ENCODE measurements at places on chromosomes 13 and 19.

DNA sequence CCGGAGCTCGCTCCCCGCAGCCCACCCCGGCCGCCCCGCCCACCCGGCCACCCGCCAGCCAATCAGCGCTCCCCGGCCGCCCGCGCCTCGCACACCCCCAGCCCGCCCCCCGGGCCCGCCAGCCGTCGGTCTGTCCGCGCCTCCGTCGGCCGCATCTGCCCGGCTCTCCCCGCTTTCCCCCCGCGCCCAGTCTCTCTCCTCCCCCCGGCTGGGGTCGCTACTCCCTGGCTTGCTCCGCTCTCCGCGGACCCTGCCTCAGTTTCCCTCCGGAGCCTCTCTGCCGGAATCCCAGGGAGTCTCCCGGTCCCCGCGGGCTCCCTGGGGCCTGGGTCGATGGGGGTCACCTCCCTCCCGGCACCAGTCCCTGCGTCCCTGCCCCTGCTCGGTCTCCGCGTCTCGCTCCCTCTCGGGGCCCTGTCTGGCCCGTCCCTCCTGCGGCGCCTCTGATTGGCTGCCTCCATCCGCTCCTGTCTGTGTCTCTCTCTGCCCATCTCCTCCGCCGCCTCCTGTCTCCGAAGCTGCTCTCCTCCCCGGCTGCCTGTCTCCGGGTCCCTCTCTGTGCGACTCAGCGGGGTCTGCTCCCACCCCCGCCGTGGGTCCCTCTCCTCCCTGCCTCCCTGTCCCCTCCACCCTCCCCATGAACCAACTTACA lies 484 bp downstream of the IL11 start:
- peak; percentile 96 for DNase-seq

DNA sequence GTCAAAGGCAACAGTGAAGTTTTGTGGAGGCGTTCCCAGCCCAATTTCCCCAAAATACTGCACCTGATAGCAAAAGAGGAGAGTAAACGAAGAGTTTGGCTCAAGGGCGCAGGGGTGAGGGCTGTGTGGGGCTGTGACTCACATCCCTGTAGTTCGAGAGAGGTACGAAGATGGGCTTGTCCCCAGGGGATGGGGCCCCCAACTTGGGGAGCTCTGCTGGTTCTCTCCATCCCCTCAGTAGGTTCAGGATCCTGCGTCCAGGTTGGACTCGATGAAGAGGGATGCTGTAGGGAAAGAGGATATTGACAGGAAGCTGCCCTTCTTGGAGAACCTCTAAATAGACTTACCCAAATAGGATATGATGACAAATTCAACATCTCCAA lies 3.4 kb downstream of the NAPSA start:
- no peak for DNase-seq

DNA sequence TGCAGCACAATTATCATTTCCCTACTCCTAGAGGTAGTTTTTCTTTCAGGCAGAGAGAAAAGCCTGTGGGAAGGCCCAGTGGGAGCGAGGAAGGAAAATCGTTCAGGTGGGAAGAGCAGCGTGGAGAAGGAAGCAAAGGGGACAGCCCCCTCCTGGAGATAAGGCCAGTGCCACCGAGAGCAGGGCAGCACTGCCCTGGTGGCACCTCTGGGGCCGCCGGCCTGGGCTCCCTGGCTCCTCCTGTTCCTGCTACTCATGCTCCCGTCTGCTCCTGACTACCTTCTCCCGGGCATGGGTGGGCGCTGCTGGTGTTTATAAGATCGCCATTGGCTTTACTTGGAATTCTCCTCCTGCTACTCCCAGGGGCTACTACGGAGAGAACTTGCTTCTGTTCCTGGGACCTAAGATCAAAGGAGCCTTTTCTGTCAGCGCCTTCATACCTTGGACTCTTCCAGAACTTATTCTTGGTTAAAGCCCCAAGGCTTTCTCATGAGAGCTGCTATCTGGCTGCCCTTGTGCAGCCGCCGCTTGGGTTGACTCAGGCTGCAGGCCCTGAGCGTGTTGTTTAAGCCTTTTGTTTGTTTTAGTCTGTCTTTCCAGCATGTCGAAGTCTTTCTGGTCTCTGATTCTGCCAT lies 3.7 kb upstream of the FLT1 start:
- DNase-seq, result no peak

- no peak for DNase-seq
Measured at GRCh38 chr13:23637829-23638228, 67.6 kb downstream of the TNFRSF19 start.

GRCh38 chr19:29530540-29531457 lies 5.0 kb downstream of the VSTM2B start:
- DNase-seq, result no peak

DNA sequence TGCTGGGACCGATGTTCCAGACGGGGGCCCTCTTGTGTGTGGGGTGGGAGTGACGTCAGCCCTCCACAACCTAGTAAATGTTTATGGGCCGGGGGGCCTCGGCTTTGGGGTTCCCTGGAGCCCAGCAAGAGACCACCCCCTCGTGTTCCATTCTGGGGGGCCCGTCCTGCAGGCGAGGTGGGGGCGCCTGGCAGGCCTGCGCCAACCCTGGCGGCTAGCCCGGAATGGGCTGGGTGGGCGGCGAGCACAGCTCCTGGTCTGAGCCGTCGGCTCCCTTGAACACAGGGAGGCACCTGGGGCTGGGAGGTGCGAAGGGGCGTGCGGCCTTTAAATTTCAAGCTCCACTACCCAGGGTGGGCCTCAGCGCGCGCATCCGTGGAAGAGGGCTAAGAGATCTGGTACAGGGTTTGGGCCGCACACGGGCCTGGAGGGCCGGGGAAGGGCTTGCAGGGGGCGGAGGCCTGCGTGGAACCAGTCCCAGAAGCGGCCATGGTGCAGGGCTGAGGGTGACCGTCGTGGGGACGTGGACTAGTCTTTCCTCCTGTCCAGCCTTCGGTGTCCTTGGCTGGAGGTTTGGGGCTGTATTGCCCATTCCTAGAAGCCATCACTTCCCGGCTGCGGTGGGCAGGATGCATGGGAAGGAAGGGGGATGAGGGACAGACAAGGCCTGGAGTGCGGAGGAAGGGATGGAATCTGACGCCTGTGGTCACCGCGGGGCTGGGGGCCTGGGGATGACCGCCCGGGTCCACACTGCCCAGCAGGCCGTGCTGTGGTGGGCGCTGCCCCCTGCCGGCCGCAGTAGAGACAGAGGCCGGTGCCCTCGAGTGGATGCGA lies 11.4 kb downstream of the NDUFA11 start:
- peak; percentile 83 for DNase-seq

- no peak for DNase-seq
Measured at GRCh38 chr13:99257291-99257690, 888 bp downstream of the GPR18 start.

GRCh38 chr13:44293374-44293773 lies 80.2 kb upstream of the SERP2 start:
- no peak for DNase-seq

- DNase-seq, result peak; percentile 78
Measured at GRCh38 chr19:48745208-48745995, 1.3 kb downstream of the IZUMO1 start.
